Calu3 (cell line): ENCODE measurements at places on chromosomes 5 and 9.

- DNase-seq, result no peak
Measured at GRCh38 chr5:72860499-72860898, 44.0 kb downstream of the TNPO1 start.

DNA sequence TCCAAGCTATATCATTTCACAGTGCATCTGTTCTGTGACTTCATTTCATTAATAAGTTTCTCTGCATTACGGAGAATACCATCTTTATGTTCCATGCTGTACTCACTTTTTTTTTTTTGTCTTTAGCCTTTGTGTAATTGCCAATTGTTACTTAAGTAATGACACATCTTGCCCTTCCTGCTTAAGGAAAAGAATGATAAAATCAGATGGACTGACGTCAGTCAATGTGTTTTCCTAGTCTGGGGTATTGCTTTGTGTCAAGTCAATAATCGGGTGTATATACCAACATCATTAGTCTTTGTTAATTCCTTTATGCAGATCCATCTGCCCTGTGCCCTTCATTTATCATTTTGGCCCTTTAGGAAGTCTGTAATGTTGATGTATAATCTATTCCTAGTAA, 133.5 kb downstream of the CD180 start:
- no peak for DNase-seq

GRCh38 chr9:32218100-32218767, 166.2 kb upstream of the ACO1 start:
- DNase-seq, result no peak

DNA sequence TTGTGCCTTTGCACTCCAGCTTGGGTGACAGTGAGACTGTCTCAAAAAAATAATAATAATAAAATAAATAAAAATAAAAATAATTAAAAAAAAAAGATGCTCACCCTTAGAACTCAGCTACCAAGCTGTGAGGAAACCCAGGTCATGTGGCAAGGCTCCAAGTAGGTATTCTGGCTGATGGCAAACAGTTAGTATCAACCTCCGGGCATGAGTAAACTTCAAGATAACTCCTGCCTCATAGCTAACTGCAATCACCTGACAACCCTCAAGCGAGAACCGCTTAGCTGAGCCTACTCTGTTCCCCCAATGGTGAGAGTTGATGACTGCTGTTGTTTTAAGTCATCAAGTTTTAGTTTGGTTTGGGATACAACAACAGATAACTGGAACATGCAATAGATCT, 6.1 kb upstream of the SLC44A1 start:
- DNase-seq, result peak; percentile 6

DNA sequence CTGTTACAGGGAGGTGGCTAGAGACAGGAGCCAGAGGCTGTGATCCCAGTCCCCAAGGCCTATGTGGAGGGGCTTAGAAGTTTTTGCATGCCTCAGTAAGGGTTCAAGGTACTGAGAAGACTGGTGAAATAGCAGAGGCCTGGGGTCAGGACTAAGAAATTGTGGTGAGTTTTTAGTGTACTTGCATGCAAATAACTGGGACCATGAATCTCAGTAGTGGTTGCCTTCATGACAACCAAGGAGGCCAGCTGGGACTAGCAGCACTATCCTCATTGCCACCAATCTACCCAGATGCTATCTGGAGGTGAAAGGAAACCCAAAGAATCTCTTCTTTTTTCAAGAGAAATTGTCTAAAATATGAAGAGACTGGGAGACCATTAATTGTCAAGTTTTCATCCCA, 395.1 kb downstream of the CETN3 start:
- no peak for DNase-seq

DNA sequence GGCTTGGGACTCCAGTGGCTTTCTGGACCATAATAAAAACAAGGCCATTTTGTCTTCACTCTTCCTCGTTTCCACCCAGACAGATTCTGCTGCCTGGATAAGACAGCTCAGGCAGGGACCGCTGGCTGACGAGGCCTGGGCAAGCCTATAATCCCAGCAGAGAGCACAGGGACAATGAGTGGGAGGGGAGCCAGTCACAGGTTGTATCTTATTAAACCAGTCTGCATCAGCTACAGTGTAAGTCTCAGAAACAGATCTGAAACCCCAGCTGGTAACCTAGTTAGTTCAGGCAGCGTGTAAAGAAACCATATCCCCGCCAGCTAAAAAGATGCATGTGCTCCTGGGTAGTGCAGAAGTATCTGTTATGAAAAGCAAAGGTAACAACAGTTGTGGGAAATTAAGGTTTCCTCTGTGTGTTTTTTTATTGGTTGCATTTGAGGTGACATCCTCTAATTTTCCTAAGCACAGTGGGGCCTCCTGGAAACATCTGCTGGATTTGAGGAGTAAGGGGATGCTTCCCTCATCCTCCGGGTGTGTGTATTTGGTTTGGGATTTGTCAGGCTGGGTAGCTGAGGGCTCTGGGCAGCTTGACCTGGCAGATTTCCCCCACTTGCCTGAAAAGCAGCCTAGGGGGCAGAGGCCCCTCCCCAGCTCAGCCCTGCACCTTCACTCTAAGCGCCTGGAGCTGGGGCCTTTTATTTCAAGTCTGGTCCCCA, 15.2 kb upstream of the TAL2 start:
- DNase-seq, result no peak
